ENCODE measurements at places on chromosomes 16 and 17.

DNA sequence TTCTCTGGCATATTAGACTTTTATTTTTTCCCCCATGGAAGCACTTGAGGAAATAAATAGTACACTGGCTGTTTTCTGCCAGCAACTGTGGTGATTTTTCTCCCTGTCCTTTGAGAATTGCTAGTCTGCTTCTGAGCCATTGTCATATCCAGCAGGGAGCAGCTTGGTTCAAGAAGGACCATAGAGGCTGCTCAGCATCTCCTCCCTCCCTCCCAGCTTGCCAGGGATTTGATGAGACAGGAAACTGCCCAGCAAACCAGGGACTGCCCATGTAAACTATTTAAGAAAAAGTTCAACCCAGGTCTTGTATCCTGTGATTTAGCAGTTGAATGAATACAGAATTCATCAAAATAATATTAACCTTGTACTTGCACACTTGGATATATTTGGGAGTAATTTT lies 39.5 kb downstream of the CYB5B start:
- no peak for DNase-seq

DNA sequence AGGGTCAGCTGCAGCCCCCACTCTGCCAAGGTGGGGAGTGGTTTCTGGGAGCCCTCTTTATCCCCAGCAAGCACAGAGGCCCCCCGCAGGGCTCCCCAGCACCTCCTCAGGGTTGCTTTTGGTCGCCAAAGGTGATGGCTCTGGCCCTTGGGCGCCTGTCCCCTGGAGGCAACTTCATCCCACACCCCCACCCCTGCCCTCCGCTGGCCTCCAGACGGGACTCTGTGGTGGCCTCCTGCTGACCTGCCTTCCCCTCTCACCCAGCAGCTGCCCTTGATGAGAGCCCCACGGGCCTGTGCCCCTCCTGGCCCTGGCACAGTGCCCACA lies 7.8 kb upstream of the RHOT2 start:
- no peak for DNase-seq

GRCh38 chr16:6144463-6144862 lies 1046.9 kb upstream of the EEF2KMT start:
- no peak for DNase-seq

- DNase-seq = no peak
Observed at GRCh38 chr17:77433385-77434135, 292.8 kb downstream of the SEC14L1 start.

DNA sequence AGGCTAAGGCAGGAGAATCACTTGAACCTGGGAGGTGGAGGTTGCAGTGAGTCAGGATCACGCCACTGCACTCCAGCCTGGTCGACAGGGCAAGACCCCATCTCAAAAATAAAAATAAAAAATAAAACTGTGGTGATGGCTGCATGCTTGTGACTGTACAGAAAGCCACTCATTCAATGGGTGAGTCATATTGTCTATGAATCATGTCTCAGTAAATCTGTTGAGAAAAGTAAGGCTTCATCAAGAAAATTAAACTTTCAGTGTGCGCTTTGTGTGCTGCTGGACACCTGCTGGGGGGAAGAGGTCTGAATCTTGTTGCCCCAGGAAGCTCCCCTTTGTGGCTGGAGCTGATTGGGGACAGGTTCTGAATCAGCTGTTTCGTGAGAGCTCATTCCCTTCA lies 11.3 kb downstream of the NUBP1 start:
- no peak for DNase-seq

DNA sequence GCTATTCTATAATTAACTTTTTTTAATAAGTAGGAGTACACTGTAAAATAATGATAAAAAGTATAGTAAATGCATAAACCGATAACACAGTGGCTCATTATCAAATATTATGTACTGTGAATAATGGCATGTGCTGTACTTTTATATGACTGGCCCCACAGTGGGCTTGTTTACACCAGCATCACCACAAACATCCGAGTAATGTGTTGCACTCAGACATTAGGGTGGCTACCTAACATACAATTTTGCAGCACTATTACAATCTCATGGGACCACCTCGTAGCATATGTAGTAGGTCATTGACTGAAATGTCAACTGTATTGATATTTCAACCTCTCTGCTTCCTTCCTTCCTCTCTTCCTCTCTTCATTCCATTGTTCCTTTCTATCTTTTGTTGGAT lies 51.7 kb downstream of the TBX4 start:
- DNase-seq = no peak

DNA sequence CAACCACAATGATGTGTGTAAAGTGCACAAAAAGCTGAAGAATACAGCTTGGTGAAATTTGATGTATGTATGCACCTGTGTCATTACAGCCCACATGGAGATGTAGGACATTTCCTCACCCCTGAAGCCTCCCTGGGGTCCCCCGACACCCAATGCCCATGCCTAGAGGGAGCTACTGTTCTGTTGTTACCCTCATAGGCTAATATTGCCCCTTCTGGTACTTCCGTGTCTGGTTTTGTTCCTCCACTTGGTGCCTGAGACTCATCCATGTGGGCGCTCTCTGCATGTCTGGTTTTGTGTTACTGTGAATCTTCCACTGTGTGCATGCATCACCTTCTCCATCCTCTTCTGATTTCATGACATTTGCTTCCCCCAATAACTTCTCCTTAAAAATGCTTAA lies 18.6 kb downstream of the TNFRSF13B start:
- DNase-seq = no peak

DNA sequence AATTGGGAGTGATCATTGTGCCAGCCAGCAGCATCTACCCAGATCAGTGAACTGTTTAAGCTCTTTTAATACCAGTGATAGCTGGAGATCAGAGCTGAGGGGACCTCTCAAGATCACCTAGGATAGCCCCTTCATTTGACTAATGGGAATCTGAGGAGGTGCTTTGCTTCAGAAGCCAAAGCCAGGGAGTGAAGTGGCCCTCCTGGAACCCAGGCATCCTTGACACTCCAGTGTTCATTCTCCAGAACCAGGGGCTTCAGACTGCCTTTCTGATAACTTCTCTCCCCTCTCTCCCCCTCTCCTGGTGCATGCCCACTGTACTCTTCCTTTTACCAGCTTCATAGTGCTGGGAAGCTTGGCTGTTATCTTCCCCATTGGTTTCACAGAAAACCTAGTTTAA lies 48.0 kb upstream of the SLC12A3 start:
- DNase-seq = no peak

DNA sequence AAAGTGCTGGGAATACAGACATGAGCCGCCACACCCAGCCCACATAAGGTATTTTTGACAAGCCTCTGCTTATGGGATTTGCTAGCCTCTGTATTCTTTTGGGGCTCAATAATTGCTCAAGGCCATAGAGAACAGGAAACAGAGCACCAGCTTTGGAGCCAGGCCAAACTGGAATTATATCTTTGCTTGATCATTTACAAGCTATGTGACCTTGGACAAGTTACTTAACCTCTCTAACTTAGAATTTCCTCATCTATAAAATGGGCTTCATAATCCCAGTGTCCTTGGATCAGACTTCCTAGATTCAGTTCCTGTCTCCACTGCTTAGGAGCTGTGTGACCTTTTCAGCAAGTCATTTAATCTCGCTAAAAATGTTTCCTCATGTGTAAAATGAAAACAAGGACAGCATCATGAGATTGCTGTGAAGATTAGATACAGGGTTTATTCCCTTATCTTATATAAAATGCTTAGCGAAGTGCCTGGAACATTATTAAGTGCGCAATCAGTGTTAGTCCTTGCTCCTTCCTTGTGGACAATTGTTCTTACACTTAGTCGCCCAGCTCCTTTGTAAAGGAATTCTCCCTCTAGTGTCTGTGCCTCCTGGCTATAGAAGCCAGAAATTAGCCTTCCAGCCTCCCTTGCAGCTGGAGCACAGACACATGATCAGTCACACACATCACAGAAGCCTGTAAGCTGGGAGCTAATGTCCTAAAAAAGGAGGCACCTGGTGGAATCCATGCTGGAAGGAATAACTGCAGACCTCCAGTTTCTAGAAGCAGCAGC lies 16.6 kb downstream of the KRT9 start:
- no peak for DNase-seq

- no peak for DNase-seq
Observed at GRCh38 chr17:2068031-2068518, 13.2 kb downstream of the HIC1 start.

DNA sequence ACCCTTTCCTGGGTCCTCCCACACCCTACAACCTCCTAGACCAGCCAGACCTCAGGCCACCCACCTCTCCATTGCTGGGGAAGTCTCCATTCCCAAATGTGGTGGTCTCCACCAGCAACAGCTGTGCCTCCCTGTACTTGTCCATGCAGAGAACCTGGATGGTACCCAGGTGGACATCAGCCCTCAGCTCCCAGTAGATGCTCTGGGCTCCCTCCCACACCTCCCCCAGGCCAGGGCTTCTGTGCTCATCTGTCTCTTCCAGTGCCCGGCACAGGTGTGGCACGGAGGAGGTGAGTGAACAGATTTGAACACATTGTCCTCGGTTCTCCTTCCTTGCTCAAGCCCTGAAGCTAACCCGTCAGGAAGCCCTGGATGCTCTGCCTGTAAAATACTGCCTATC lies 34.6 kb downstream of the LGALS9 start:
- no peak for DNase-seq

DNA sequence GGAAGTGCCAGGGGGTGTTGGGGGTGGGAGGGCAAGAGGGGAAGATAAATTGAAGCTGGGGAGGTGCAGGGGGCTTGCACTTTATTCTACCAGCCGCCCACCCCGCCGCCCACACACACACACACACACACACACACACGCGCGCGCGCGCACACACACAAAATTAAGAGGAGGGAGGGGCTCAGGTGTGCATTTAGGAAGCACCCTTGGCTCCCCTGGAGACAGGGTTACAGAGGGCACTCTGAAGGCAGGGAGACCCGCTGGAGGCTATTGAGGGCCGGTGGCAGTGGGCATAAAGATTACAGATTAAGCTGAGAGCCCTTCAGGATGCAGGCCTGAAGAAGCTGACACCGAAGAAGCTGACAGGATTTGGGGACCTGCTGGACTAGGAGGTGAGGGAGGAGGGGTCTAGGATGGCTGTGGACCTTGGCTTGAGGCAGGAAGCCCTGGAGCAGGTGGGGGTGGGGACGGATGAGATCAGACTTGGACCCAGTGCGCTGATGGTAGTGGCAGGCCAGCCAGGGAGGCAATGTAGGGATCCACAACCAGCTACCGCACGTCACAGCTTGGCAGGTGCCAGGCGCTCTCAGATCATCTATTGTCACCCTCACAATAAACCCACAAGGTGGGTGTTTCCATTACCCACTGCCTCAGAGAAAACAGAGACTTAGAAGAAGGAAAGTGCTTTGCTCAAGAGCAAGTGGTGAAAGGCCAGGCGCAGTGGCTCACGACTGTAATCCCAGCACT lies 772 bp upstream of the SAMD14 start:
- no peak for DNase-seq

DNA sequence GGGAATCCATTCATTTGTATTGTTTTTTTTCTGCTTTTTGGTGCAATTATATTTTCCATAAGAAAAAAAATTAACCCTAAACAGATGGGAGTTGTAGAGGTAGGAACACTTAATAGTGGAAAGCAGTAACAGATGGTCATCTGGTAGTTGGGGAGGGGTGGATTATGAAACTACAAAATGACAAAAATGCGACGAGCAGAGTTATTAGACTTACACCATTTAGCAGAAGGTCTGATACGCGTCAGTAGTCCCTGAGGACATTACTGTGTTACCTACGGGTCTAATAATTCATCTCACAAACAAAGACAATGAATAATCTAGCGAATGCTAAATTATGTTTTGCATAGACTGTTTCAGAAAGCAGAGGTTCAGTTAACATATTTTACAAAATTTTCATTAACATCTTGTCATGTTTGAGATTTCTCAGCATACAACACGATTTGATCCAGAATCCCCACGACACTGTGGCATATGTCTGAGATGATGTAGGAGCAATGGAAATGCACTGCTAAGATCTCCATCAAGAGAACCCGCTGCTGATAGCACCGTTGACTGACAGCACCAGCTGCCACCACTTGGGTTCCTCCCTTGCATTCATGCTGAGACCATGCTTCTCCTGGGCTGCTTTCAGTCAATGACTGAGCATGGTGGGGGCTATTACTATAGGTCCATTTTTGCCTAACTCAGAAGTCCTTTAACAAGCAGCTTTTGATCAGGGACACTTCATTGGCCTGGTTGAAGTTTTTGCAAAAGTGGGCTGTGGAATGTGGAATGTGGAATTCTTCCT lies 182.2 kb upstream of the CPHXL start:
- DNase-seq = no peak

GRCh38 chr17:51721730-51722129 lies 436.8 kb downstream of the CA10 start:
- no peak for DNase-seq

- DNase-seq = no peak
Observed at GRCh38 chr17:35617505-35617904, 30.4 kb downstream of the AP2B1 start.

GRCh38 chr16:471353-472198 lies 46.1 kb downstream of the RAB11FIP3 start:
- DNase-seq = no peak

DNA sequence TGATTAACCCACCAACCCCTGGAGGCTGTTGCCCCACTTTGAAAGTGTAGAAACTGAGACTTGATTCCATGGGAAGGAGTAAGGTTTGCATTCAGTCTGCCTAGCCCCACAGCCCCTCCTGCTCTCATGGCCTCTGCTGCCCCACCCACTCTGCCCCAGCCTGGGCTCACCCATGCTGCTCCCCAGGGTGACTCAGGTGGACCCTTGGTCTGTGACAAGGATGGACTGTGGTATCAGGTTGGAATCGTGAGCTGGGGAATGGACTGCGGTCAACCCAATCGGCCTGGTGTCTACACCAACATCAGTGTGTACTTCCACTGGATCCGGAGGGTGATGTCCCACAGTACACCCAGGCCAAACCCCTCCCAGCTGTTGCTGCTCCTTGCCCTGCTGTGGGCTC lies 6.5 kb downstream of the PRSS41 start:
- no peak for DNase-seq

DNA sequence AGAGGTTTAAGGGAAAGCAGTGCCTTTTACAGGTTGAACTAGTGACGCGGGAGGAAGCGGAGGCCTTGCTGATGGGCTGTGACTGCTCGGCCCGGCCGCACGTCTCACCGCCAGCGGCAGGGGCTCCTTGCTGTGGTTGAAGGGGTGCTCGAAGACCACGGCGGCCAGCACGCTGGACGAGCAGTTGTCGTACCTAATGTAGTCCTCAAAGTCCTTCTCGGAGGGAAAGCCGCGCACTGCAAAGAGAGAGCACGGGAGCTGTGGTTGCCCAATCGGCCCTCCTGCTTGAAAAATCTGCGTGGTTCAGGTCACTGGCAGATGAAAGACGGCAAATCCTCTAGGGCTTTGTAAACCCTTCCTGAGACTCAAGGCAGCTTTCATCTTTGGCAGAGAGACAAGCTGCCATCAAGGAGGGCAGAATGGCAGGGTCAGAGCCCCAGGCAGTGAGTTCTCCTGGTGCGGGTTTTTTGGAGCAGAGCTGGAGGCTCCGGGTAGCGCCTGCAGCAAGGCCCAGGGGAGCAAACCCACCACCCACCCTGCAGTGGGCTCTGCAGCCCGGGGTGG lies 16.1 kb downstream of the ABCA3 start:
- no peak for DNase-seq

GRCh38 chr17:29283496-29283895 lies 10.5 kb downstream of the NUFIP2 start:
- DNase-seq = no peak

DNA sequence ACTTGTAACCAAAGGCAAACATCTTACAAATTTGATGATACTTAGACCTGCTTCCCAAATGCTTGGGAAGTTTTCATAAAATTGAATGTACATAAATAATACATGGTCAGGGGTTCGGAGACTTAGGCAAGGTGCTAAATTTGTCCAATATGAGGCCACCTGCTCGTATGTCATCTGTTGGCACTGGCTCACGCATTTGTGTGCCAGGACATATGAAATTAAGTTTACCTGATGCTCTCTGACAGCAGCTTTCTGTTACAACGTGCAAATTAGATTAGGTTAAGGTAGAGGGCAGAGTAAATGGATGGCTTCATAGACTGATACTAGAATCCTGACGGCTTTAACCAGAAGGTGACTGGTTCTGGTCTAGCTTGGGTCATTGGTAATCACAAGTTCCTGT lies 970.3 kb upstream of the RBFOX1 start:
- no peak for DNase-seq
